ENCODE measurements at places on chromosomes 6 and 20. TPM values are rescaled to one million over a fixed set of nuclear protein-coding genes. Genes with fewer than 3 reads are reported as not detected.

The MOG gene
- total RNA-seq = not detected

The ACSS1 gene
- 8.0 TPM for total RNA-seq

The C6orf58 gene
- total RNA-seq = not detected

The METTL24 gene
- not detected for total RNA-seq

The GSTA2 gene
- not detected for total RNA-seq

The FNDC11 gene
- total RNA-seq = 0.13 TPM

The XRN2 gene
- 107 TPM for total RNA-seq

The ZBTB12 gene
- 6.1 TPM for total RNA-seq

The CEP250 gene
- 30.9 TPM for total RNA-seq

The PKIG gene
- 3.5 TPM for total RNA-seq

The FLRT3 gene
- not detected for total RNA-seq

The BPIFB4 gene
- total RNA-seq = not detected

The C20orf144 gene
- total RNA-seq = 0.20 TPM

The UBD gene
- total RNA-seq = 3.5 TPM

The OR2J3 gene
- not detected for total RNA-seq

The NKAIN4 gene
- not detected for total RNA-seq

The SOBP gene
- 1.8 TPM for total RNA-seq

The FBXO30 gene
- total RNA-seq = 4.5 TPM

The C4A gene
- total RNA-seq = 5.3 TPM

The SEL1L2 gene
- not detected for total RNA-seq

The PAX1 gene
- not detected for total RNA-seq

The FERMT1 gene
- total RNA-seq = 0.51 TPM

The VGLL2 gene
- not detected for total RNA-seq

The ABCC10 gene
- 26.5 TPM for total RNA-seq

The OR2H2 gene
- not detected for total RNA-seq

The BPIFB2 gene
- total RNA-seq = 0.11 TPM

The ACTR5 gene
- total RNA-seq = 20.1 TPM

The HUS1B gene
- total RNA-seq = 2.5 TPM

The KIF13A gene
- 0.63 TPM for total RNA-seq

The TUBB1 gene
- total RNA-seq = not detected

Data from activated T-cell treated with anti-CD3 and anti-CD28 coated beads, Interleukin-2, amount 50 U/mL, for 4 hours (primary cell).